Testis (tissue), 5 donors: ENCODE measurements at places on chromosomes 11 and 22. TPM values are rescaled to one million over a fixed set of nuclear protein-coding genes. Genes with fewer than 3 reads are reported as not detected.

- no peak overlapping the region for H3K4me3 ChIP-seq
- H3K27me3 ChIP-seq, result no peaks in the 10 kb centered on the region
- H3K36me3 ChIP-seq, result no peaks in the 10 kb centered on the region
Observed at GRCh38 chr11:88171982-88172381, 3.3 kb downstream of the RAB38 start.

DNA sequence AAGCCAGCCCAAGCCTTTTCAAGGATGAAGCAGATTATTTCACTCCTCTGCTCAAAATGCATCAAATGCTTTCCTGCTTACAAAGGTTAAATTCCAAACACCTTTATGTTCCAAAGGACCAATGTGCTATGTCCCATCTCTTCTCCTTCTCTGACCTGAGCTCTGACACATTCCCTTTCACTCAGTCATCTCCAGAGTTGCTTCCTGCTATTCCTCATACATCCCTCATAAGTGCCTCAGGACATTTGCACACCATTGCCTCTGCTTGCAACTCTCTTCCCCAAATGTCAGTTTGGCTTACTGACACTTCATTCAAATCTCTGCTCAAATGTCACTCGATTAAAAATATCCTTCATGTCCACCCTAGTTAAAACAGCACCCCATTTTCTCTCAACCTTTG lies 53.3 kb upstream of the BMAL1 start:
- H3K27me3 ChIP-seq, result no peaks in the 10 kb centered on the region
- peaks cover 4% of the 10 kb centered on the region for H3K4me1 ChIP-seq
- no peak overlapping the region for H3K27ac ChIP-seq
- no peaks in the 10 kb centered on the region for H3K36me3 ChIP-seq
- no peak for DNase-seq
- no peak overlapping the region for H3K4me3 ChIP-seq

- H3K4me1 ChIP-seq, result no peaks in the 10 kb centered on the region
- H3K27ac ChIP-seq, result no peak overlapping the region
- no peak overlapping the region for H3K4me3 ChIP-seq
- no peak for DNase-seq
Observed at GRCh38 chr22:48443680-48444079, 1384.0 kb downstream of the BRD1 start.

DNA sequence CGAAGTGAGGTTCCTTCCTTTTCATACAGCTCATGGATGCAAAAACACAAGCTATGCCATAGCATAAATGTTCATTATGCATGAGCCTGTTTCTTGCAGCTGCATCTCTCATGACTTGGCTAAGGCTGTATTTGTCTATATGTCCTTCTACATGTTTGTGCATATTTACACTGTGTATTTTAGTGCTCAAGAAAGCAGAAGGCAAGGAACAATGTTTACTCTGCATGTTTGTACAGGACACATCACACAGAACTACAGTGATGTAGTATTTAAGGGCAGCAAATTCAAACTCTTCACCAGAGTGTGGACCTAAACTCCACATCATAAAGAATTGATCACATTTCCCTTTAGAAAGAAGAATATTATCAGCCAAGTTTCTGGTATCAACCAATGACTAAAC lies 170.3 kb downstream of the CADM1 start:
- H3K4me1 ChIP-seq, result no peaks in the 10 kb centered on the region
- H3K27ac ChIP-seq, result no peak overlapping the region
- no peaks in the 10 kb centered on the region for H3K36me3 ChIP-seq
- H3K27me3 ChIP-seq, result no peaks in the 10 kb centered on the region

KDELR3 gene
- polyA plus RNA-seq, result 10.4 TPM

TEX12 gene
- 21.8 TPM for polyA plus RNA-seq

APOC3 gene
- 4.0 TPM for polyA plus RNA-seq

XNDC1N gene
- 5.0 TPM for polyA plus RNA-seq
